NCI-H1930 (cell line): ENCODE measurements at places on chromosomes 5 and 9.

DNA sequence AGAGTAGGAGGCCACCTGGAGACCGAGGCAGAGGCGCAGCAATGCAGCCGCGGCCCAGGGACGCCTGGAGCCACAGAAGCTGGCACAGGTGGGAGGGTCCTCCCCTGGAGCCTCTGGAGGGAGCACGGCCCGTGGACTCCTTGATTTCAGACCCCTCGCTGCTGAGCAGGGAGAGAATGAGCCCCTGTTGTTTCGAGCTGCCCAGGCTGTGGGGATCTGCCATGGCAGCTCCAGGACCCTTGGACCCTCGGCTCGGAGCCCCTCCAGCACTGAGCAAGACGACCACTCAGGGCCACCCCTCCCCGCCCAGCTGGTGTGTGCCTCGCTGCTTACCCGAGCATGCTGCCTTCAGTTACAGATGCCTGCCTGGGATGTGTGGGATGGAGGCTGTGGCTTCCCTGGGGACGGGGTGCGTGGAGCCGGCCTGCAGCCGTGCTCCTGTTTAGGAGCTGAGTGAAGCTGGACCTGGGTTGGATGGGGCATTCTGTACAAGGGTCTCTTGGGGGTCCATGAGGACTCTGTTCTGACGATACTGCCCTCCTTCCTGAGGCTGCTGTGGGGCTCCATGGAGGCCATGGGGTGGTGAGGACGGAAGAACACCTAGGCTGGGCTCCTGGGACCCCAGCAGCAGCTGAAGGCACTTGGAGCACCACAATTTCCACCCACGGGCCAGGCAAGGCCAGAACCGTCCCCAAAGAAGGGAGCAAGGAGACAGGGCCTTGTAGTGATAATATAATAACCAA, 115.1 kb upstream of the LPCAT1 start:
- no peak for DNase-seq

DNA sequence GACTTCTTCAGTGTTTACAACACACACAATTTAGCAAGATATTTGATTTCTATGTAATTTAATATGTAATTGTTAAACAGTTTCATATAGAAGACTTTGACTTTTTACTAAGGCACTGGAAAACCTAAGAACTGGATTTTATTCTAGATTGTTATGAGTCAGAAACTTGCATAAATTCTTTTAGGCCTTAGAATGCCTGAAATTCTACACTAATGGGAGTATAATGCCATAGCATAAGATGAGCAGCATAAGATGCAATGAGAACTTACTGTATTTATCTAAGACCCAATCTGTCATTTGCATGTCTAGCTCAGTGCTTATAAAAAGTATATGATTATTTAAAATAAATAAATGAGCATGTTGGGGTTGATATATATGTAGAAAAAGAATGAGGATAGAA, 285.2 kb downstream of the CDH12 start:
- DNase-seq = no peak

DNA sequence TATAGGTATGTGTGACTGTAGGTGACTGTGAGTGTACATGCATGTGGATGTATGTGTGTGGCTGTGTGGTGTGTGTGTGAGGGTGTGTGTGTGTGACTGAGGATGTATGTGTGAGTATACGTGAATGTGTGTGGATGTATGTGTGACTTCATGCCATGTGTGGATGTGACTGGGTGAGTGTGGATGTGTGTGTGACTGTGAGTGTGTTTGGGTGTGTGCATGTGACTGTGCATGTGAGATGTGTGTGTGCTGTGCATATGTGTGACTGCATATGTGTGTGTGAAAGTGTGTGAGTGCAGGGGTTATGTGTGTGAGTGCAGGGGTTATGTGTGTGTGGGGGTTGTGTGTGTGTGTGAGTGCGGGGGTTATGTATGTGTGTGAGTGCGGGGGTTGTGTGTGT, 42.3 kb downstream of the RXRA start:
- DNase-seq = no peak

GRCh38 chr5:119578937-119579336, 50.4 kb upstream of the FAM170A start:
- no peak for DNase-seq

DNA sequence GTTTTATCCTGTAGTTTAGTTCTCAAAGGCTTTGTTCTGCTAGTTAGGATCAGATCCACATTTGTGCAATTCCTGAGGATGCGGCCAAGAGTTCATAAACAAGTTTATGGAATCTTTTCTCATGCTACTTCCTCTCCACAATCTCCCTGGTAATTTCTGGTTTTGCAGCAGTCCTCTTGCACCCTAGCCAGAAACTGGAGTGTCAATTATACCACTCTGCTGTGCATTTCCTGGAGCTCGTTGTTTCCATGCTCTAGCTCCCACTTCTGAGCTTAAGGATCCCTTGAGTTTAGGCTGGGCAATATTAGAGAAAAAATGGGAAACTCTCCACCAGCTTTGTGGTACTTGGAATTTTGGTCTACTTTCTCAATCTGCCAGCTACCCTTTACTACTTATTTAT, 474.7 kb downstream of the DIRAS2 start:
- DNase-seq = no peak

DNA sequence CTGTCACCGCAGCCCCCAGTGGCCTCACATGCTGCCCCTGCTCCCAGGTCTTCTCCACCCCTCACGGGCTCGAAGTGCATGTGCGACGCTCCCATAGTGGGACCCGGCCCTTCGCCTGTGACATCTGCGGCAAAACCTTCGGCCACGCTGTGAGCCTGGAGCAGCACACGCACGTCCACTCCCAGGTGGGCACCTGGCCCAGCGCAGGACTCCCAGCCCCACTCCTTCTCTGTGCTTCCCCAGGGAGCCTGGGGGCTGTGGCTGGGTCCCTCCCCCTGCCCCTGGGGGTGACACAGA, 10.5 kb downstream of the GFI1B start:
- DNase-seq = no peak

GRCh38 chr9:136386018-136386417, 12.5 kb upstream of the CARD9 start:
- DNase-seq = no peak

DNA sequence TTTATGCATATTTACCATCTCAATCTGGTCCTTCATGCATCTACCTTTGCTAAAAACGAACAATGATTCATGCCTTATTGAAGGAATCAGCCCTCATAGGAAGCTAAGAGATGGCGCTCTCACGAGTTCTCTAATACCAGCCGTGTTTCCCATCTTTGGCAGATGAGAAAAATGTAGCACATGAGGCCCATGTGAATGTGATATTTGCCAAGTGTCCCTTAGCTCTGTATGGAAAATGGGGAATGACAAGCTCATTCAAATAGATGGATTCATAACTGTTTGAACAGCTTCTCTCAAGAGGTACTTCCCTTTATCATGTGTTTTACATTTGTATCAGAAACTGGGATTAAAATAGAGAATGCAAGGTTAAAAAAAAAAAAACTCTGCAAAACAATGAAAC, 66.1 kb downstream of the TTC39B start:
- no peak for DNase-seq

- no peak for DNase-seq
Observed at GRCh38 chr9:17216011-17216410, 81.2 kb downstream of the CNTLN start.

DNA sequence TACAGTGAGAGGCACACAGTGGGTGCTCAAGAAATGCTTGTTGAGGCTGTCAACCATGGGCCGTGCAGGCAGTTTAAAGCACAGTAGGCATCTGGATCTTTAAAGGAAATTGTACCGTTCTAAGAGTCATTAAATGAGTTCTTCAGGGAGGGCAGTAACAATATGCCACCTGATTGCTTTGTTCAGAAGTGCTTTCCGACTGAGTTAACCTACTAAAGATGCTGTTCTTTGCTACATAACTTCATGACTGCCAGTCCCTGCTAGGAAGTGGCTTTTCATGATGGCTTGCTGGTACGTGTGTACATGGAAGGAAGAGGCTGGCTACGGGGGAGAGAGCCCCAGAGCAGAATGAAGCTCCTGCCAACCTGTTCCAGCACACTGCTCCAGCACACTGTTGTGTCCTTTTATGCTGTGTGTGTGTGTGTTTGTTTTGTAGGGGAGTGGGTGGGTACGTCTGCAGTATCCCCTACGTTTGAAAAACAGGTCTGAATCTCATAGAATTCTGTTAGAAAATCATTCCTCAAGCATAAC, 41.9 kb upstream of the PPP2R2B start:
- DNase-seq = no peak
